ENCODE measurements at places on chromosomes 6 and 20.

- no peak for DNase-seq
Measured at GRCh38 chr6:46918806-46919205, 2.9 kb downstream of the ADGRF5 start.

DNA sequence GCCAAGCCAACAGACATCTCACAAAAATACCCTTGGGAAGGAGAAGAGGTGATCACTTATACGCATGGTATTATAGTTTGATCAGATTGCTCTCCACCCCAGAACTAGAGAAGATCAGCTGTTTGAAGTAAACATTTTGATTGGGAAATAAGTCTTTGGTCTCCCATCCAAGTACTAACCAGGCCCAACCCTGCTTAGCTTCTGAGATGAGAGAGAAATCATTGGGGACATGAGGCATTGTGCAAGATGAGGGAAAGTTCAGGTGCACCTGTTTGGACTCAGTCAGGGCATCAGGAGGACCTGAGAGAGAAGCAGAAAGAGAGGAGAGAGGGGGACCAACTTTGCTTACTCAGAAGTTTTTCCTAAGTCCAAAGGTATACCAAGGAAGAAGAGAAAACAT lies 11.4 kb downstream of the RIPK1 start:
- no peak for DNase-seq

- peak; percentile 44 for DNase-seq
Measured at GRCh38 chr20:7094438-7094997, 327.0 kb downstream of the BMP2 start.

GRCh38 chr6:23388086-23388783 lies 737.8 kb upstream of the NRSN1 start:
- DNase-seq, result no peak

DNA sequence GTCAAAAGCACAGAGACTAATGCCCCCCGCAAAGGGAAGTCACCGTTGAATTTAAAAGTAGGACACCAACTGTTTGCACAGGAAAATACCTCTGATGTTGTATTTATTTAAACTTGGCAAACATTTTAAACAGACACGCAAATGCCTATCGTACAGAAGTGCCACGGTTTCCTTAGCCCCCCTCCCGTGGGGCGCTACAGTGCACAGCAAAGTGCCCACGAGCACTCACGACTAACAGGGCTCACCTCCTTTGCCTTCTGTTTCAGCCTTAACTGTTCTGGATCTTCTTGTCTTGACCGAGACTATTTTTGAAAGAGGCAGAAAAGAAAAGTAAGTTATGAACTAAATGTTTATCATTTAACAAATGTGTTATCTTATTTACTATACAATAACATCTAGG lies 67.8 kb downstream of the TAF4 start:
- DNase-seq, result no peak

- no peak for DNase-seq
Measured at GRCh38 chr6:33049323-33050013, 24.0 kb downstream of the HLA-DPA1 start.

DNA sequence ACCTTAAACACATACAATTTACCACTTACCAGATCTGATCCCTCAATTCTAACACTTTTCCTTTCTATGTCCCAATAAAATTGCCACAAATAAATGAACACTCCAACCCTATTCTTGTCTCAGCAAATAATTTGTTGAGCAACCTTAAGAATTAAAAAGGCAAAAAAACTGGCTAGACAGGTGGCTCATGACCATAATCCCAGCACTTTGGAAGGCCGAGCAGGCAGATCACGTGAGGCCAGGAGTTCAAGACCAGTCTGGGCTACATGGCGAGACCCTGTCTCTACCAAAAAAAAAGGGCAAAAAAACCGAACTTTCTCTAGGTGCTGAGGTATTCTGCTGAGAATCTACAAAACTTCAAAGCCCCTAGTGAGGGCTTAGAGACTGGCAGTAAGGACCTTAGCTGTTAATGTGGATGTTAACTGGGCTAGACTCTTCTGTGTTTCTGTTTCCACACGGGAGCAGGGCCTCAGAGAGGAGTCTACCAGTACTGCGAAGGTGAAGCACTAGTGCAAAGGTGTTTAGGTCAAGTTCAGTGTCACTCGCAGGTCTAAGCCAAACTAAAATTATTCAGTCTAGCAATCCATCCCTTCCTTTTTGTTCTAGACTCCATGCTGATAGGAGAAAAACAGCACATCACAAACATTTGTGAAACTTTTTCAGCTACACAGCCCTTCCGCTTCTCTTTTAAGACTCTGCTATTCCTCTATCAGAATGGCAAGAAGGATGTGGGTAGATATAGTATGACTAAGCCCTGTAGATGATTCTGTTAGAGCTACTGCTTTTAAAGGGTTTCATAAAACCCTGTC lies 2.6 kb downstream of the FASTKD5 start:
- no peak for DNase-seq

DNA sequence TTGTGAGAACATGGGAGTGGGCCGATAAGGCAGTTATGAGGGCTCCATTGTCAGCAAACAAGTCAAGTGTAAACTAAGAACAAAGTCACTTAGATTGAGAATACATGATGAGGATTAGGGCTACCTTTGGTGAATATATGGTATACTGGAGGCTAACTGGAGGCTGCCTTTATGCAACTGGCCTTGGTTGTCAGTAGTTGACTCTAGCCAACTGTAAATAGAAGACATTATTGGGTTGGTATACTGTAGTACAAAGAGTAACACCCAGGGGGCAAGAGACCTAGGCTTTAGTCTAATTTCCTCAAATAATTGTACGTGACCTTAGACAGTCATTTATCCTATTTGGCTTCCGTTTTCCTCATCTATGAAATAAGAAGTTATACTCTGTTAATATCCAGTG lies 235.2 kb downstream of the ARID1B start:
- no peak for DNase-seq

GRCh38 chr6:78850621-78851020 lies 16.7 kb upstream of the IRAK1BP1 start:
- DNase-seq, result no peak

DNA sequence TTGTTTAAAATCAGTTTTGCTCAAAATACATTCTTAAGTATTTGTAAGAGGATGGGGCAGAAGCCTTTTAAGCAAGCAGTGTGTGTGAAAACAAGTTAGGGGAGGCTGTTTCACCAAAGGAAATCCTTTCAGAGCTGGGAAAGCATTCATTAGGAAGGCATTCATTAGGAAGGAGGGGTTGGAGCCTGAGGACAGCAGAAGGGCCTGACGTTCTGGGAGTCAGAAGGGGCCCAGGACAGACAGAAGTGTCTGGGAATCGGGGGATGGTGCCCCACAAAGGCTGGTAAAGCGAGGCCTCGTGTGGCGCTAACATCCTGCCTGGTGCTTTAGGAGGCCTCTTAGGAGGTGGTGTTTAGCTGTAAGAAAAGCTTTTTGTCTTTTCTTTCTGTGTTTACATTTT lies 80.6 kb upstream of the NXT1 start:
- DNase-seq, result no peak

GRCh38 chr20:37189416-37190016 lies 10.2 kb upstream of the MROH8 start:
- no peak for DNase-seq

DNA sequence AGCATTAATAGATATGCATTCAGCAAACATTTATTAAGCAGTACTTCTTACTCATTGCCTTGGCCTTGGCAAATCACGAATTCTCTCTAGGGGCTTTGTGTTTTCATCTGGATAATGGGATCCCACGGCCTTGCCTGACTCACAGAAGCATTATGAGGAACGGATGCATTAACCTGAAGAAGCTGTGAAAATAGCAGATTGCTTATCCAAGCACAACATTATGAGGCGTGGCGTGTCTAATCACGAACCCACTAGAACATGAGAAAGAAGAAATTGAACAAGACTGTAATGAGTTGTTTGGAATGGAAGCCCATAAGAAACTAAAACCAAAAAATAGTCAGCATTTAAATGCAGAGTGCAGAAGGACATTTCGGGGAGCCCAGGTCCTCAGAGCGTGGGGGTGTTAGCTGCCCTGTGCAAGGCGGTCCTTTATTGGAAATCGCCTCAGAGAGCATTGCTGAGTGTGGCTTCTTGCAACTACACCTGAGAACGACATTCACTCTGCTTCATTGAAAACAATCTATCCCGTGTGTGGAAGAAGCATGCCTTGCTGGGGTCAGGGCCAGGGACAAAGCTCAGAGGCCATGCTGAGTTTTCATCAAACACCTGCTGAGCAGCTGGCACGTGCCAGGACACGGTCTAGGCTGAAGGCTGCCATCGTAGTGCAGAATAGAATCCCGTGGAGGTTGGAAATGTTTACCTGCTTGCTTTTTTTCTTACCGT lies 179.9 kb downstream of the ZDHHC14 start:
- DNase-seq, result peak; percentile 25

- peak; percentile 79 for DNase-seq
Measured at GRCh38 chr20:24357177-24357576, 112.3 kb upstream of the SYNDIG1 start.

- no peak for DNase-seq
Measured at GRCh38 chr6:79038061-79038460, 40.0 kb downstream of the PHIP start.

- no peak for DNase-seq
Measured at GRCh38 chr6:127023001-127023778, 95.3 kb upstream of the RSPO3 start.

DNA sequence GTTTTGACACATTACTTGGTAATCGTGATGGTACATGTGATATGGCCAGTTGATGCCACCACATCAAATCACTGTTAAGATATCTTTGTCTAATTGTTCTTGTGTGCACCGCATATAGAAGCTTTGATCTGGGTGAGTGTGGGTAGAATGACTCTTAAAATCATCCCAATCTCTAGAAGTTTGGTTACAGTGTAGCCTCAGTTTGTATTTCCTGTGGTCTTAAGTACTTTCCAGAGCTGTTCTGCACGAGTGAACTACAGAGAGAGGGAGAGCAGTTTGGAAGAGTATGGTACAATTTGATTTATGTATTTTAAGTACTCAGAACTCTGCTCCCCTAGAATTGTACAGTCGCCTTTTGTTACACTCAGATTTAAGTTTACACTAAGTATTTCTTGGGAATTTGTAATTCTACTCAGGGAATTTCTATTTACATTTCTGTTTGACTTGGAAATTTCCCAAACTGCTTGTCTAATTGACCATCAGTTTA lies 37.5 kb downstream of the SNX9 start:
- DNase-seq, result no peak

DNA sequence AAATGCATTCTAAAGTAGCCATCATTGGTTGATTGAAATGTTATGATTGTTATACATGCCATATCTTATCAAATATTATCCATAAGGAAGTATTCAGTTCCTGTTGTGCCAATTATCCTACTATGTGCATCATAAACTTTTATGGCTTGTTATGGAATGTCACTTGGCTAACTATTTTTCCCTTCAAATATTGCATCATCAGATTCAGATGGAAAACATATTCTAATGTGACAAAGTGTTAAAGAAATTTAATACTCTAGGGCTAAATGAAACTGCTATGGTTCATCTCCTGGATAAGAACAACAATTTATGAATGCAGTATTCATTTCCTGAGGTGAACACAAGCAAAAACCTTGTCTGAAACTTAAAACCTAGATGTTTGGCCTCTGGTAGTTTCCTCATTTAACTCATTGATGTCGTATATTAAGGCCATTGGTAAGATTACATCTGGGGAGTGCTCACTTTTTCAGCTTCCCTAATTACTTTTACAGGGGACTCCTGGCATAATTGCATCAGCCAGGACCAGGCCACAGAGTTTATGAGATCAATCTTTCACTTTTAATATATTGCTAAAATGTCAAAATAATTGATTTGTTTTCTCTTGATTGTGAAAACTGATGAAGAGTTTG lies 134.9 kb upstream of the CEP162 start:
- no peak for DNase-seq

GRCh38 chr20:20557406-20557805 lies 155.0 kb downstream of the RALGAPA2 start:
- DNase-seq, result no peak

GRCh38 chr6:80523010-80523409 lies 416.5 kb downstream of the BCKDHB start:
- DNase-seq, result no peak
